ENCODE measurements at places on chromosomes 4 and X.

- H3K27ac ChIP-seq, result no peak overlapping the region
- no peak overlapping the region for H3K4me3 ChIP-seq
- DNase-seq, result no peak
- H3K4me1 ChIP-seq, result no peaks in the 10 kb centered on the region
- H3K36me3 ChIP-seq, result no peaks in the 10 kb centered on the region
Measured at GRCh38 chr4:175703956-175704600, 108.0 kb downstream of the GPM6A start.

DNA sequence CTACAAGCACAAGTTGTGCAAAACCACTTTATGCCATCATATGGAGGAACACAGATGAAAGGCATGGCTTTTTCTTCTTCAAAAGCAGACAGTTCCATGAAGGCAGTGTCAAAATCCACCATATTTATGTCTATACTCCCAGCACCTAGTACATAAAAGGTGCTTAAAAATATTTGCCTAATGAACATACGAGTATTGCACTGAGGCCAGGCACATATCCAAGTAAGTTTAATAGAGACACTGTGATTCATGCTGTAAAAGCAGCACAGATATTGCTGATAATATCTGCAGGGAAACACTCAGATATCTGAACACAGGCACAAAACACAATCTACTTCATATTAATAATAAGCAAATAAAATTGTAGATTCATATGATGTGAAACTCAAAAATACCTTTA is 48.1 kb upstream of the CXCL8 start:
- no peaks in the 10 kb centered on the region for H3K27me3 ChIP-seq
- no peaks in the 10 kb centered on the region for H3K36me3 ChIP-seq
- H3K27ac ChIP-seq, result peak overlapping the region; percentile 76

GRCh38 chr4:112029771-112030171 is 115.5 kb upstream of the FAM241A start:
- no peaks in the 10 kb centered on the region for H3K4me1 ChIP-seq
- no peak for DNase-seq
- H3K4me3 ChIP-seq, result no peak overlapping the region
- H3K27me3 ChIP-seq, result no peaks in the 10 kb centered on the region
- no peak overlapping the region for H3K27ac ChIP-seq
- H3K36me3 ChIP-seq, result no peaks in the 10 kb centered on the region

DNA sequence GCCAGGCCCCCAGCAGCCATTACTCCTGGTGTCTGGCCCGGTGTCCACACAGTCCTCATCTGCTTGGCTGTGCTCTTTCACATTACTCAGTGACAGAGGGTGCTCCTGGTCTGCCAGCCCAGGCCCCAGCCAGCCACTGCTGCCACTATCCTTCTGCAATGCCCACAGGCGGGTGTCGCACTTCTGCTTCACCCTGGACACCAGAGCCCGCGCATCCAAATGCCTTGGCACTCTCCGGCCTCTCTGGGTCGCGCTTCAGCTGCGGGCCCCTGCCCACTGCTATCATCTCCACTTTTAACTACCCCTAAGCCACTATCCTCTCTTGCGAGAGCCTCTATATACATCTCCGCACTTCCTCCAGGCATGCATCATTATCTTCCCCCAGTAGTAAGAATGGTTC is 76.4 kb upstream of the UCP1 start:
- no peak for DNase-seq
- H3K36me3 ChIP-seq, result no peaks in the 10 kb centered on the region
- no peak overlapping the region for H3K27ac ChIP-seq
- H3K4me1 ChIP-seq, result no peaks in the 10 kb centered on the region

DNA sequence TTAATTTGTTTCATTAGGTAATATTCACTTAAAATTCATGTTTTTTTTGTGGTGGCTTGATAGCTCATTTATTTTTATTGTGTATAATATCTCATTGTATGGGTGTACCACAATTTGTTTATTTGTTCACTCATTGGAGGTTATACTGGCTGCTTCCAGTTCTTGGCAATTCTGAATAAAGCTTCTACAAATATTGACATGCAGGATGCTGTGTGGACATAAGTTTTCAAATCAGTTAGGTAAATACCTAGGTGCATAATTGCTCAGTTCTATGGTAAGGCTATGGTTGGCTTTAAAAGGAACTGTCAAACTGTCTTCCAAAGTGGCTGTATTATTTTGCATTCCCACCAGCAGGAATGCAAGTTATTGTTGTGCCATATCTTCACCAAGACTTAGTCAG is 504.5 kb upstream of the GALNTL6 start:
- H3K4me1 ChIP-seq, result no peaks in the 10 kb centered on the region
- H3K36me3 ChIP-seq, result no peaks in the 10 kb centered on the region
- no peaks in the 10 kb centered on the region for H3K27me3 ChIP-seq
- H3K4me3 ChIP-seq, result no peak overlapping the region
- DNase-seq, result no peak

GRCh38 chr4:68927165-68927564 is 24.4 kb downstream of the UGT2A3 start:
- no peaks in the 10 kb centered on the region for H3K27me3 ChIP-seq
- no peaks in the 10 kb centered on the region for H3K4me1 ChIP-seq
- DNase-seq, result no peak

DNA sequence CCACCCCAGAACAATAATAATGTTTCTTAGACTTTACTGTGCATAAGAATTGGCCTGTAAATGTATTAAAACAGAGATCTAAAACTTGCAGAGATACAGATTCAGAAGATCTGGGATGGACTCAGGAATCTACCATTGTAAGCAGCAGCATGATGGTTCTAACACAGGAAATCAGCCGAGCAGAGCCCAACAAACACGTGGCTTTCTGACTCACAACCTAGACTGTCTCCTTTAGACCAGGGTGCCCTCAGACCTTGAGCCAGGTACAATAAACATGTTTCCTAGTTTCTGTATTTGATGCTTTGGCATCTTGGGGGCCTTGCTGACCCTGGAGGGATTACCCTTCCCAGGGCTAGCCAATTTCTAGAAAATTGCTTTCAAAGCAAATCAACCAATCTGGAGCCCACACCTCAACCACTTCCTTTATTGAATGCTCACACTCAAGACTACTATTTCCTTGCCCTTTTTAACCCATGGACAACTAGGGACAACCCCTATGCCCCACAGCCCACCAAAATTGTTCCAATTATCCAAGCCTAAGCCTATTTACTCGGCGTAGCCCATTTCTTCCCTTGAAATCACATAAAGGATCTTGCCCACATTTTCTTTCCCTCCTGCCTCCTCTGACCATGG is 80.5 kb downstream of the TBC1D9 start:
- no peaks in the 10 kb centered on the region for H3K36me3 ChIP-seq
- DNase-seq, result no peak
- no peak overlapping the region for H3K27ac ChIP-seq
- no peaks in the 10 kb centered on the region for H3K27me3 ChIP-seq
- H3K4me1 ChIP-seq, result no peaks in the 10 kb centered on the region
- no peak overlapping the region for H3K4me3 ChIP-seq

GRCh38 chr4:19239565-19239964 is 1012.1 kb upstream of the SLIT2 start:
- H3K4me1 ChIP-seq, result no peaks in the 10 kb centered on the region
- H3K36me3 ChIP-seq, result no peaks in the 10 kb centered on the region
- no peaks in the 10 kb centered on the region for H3K27me3 ChIP-seq
- H3K27ac ChIP-seq, result no peak overlapping the region
- DNase-seq, result no peak

DNA sequence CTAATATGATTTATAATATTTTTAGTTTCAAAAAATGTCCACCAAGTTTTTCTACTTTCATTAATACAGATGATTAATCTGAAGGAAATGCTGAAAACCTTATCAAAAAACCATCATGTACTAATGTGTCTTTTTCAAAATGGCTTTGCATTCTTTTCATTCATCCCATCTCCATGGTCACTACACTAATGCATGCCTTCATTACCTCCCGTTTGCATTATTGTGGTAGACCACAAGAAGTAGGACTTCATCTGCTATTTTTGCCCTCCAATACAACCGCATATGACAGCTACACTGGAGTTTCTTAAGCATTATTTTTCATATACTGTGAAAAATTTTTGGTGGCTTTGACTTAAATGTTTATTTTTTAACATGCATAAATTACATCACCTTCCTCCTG is 37.9 kb upstream of the FSTL5 start:
- no peaks in the 10 kb centered on the region for H3K27me3 ChIP-seq
- no peak for DNase-seq
- H3K4me3 ChIP-seq, result no peak overlapping the region
- H3K36me3 ChIP-seq, result no peaks in the 10 kb centered on the region

GRCh38 chr4:19478791-19479190 is 772.9 kb upstream of the SLIT2 start:
- DNase-seq, result no peak

GRCh38 chr4:38382520-38382919 is 281.5 kb upstream of the KLF3 start:
- H3K4me1 ChIP-seq, result no peaks in the 10 kb centered on the region
- no peak for DNase-seq
- no peak overlapping the region for H3K27ac ChIP-seq
- no peaks in the 10 kb centered on the region for H3K36me3 ChIP-seq
- H3K27me3 ChIP-seq, result no peaks in the 10 kb centered on the region
- no peak overlapping the region for H3K4me3 ChIP-seq

GRCh38 chrX:141279476-141279875 is 37.2 kb upstream of the SPANXC start:
- no peak overlapping the region for H3K27ac ChIP-seq
- no peaks in the 10 kb centered on the region for H3K36me3 ChIP-seq
- H3K27me3 ChIP-seq, result no peaks in the 10 kb centered on the region
- no peak overlapping the region for H3K4me3 ChIP-seq

- H3K4me3 ChIP-seq, result no peak overlapping the region
- no peaks in the 10 kb centered on the region for H3K27me3 ChIP-seq
- no peak for DNase-seq
- no peak overlapping the region for H3K27ac ChIP-seq
Measured at GRCh38 chrX:132834109-132834508, 124.3 kb downstream of the HS6ST2 start.

DNA sequence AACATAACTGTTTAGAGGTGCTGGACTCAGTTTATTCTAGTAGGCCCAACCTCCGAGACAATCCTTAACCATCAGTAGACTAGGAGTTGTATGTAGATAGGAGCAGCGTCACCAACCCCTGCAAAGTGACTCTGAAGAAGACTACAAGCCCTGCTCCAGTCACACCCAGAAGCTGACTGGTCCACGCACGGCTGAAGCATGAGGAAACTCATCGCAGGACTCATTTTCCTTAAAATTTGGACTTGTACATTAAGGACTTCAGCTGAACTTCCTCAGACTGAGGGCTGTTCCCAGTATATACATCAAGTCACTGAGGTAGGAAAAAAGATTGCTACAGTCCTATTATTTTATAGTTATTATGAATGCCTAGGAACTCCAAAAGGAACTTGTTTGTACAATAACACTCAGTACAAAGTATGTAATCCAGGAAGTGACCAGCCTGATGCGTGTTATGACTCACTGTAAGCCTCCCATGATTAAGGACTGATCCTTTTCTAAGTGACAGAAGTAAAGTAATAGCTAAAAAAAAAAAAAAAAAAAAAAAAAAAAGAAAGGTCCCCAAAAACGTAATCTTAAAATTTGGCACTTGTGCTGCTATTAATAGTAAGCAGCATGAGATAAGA is 41.6 kb upstream of the UGT2B7 start:
- H3K27me3 ChIP-seq, result no peaks in the 10 kb centered on the region
- no peak overlapping the region for H3K27ac ChIP-seq
- H3K36me3 ChIP-seq, result no peaks in the 10 kb centered on the region

DNA sequence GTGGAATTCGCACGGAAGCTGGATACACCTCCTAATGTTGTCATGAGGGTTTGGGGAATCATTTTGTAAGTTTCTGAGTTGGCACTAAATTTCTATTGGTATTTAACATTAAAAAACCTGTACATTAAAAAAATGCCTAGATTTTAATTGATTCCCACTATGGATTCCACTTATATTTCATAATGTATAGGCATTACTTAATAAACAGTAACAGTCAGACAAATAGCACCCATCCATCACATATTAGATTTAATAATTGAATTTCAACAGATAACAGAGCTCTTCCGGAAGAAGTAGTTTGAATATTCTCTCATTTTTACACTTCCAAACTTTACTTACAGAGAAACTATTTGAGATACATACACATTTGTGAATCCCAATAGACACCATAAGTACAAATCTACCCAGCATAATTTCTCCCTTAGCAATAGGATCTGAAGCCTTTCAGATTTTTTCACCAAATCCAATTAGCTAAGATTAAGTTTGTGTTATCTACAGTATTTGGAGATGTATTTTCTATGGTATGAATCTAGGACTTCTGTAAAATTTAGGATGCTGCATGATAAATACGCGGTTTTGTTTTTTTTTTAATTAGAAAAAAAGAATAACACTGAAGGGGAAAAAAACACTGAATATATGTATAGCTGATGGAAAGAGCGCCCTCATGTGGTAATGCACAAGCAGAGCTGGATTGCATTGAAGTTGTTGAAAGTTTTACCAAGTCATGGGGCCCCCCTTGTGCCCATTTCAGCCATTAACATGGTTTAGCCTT is 12.2 kb upstream of the ODAM start:
- DNase-seq, result no peak
- H3K36me3 ChIP-seq, result no peaks in the 10 kb centered on the region
- no peak overlapping the region for H3K27ac ChIP-seq

GRCh38 chr4:181951265-181951664 is 291.9 kb upstream of the TENM3 start:
- H3K27ac ChIP-seq, result no peak overlapping the region
- no peaks in the 10 kb centered on the region for H3K4me1 ChIP-seq
- no peaks in the 10 kb centered on the region for H3K36me3 ChIP-seq
- no peak overlapping the region for H3K4me3 ChIP-seq
- no peaks in the 10 kb centered on the region for H3K27me3 ChIP-seq
- DNase-seq, result no peak

GRCh38 chr4:155629183-155629825 is 37.3 kb upstream of the GUCY1A1 start:
- no peak overlapping the region for H3K27ac ChIP-seq
- H3K27me3 ChIP-seq, result no peaks in the 10 kb centered on the region
- no peaks in the 10 kb centered on the region for H3K4me1 ChIP-seq
- H3K4me3 ChIP-seq, result no peak overlapping the region
- no peaks in the 10 kb centered on the region for H3K36me3 ChIP-seq

GRCh38 chr4:104492183-104492771 is 2.4 kb downstream of the CXXC4 start:
- H3K36me3 ChIP-seq, result no peaks in the 10 kb centered on the region
- H3K4me3 ChIP-seq, result 0 out of 2 replicates have a peak overlapping the region, but pooled peaks have one; percentile 46
- no peak for DNase-seq
- peak overlapping the region; percentile 39 for H3K27ac ChIP-seq

DNA sequence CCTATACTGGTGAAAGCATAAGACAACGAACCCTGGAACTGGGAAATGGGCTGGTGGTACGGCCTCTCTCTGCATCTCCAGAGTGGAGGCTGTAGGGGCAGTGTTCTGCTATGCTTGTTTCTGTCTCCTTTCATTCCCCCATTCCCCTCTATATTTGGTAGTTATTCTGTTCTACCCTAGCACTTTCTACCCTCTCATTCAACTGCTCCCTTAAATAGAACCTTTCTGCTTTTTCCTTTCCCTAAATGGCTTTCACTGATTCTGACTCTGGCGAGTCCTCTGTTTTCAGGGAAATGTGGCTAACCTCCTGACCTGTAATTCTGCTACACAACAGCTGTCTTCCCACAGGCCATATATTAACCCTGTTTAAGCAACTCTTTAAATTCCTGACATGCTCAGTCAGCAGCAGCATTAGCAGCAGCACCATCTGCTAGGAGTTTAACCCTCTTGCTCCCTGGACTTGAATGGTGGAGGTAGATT is 94.2 kb downstream of the CXCL13 start:
- H3K27ac ChIP-seq, result no peak overlapping the region
- no peak overlapping the region for H3K4me3 ChIP-seq
- no peaks in the 10 kb centered on the region for H3K36me3 ChIP-seq
- no peak for DNase-seq
- H3K4me1 ChIP-seq, result no peaks in the 10 kb centered on the region

All from Panc1 (cell line).